Gastroesophageal sphincter (tissue), 4 donors: ENCODE measurements at places on chromosomes 12 and 14.

DNA sequence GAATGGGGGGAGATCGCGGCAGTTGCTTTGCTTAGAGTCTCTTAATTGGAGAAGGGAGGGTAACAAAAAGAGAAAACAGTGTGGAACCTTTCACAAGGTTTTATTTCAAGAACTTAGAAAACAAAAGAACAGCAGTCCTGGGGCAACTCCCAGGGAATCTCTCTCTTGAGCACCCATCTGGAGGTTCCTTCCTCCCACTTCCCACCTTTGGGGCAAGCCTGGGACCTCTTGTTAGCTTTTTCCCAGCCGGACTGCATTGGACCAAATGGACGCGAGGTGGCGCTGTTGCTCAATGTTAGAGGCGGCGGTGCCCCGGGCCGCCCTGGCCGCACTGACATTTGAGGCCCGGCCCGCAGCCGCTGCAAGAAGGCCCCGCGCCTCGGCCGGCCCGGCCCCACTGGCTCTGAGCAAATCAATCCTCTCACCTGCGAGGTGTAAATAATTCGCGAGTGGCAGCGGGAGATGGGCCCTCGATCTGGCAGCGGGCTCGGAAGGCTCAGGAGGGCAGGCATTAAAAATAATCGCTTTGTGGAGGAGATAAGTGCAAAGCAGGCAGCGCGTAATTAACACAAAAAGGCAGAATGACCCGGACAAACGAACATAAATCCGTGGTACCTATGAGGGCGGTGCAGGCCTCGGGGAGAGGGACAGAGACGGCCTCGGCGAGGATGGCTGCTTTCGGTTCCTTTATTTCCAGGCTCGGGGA is 2.8 kb upstream of the HOXC8 start:
- no peak overlapping the region for H3K27ac ChIP-seq
- H3K4me1 ChIP-seq = peaks cover 23% of the 10 kb centered on the region
- peak; percentile 83 for ATAC-seq
- H3K36me3 ChIP-seq = no peaks in the 10 kb centered on the region
- H3K27me3 ChIP-seq = peaks cover 99% of the 10 kb centered on the region

GRCh38 chr14:66069830-66070541 is 416.2 kb upstream of the CCDC196 start:
- no peak overlapping the region for H3K4me3 ChIP-seq
- peaks cover 7% of the 10 kb centered on the region for H3K4me1 ChIP-seq
- no peak overlapping the region for H3K27ac ChIP-seq
- no peak for ATAC-seq
- no peaks in the 10 kb centered on the region for H3K36me3 ChIP-seq

DNA sequence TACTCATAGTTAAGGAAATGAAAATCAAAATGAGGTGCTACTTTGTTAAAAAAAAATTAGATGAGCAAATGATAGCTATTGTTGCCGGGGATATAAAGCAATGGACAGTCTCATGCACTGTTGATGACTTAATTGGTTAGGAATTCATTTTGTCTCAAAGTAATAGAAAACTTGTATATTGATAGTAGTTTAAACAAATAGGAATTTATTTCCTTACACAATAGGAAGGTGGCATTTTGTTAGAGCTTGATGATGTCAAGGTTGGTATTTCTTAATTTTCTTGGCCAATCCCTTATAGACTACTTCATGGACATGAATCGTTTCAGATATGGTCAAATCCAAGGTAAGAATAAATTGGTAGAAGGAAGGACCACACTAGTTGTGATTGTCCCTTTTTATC is 7.8 kb downstream of the PRPF39 start:
- H3K27ac ChIP-seq = no peak overlapping the region
- no peak for ATAC-seq
- no peaks in the 10 kb centered on the region for H3K27me3 ChIP-seq
- peaks cover 16% of the 10 kb centered on the region for H3K36me3 ChIP-seq

DNA sequence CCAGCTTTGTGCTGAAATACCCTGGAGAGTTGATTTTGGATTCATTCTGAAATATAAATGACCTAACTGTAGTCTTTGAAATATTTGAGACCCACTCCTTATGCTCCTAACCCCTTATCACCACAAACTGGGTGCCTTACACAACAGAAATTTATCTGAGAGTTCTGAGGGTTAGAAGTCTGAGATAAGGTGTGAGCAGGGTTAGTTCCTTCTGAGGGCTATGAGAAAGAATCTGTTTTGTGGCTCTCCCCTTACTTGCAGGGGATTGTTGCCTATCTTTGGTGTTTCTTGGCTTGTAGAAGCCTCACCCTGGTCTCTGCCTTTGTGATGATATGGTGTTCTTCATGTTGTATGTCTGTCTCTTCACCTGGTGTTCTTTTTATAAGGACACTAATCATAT is 91.7 kb downstream of the DERA start:
- no peaks in the 10 kb centered on the region for H3K36me3 ChIP-seq
- no peak overlapping the region for H3K4me3 ChIP-seq
- ATAC-seq = no peak

- peak overlapping the region; percentile 69 for H3K4me3 ChIP-seq
- peak; percentile 77 for ATAC-seq
- no peaks in the 10 kb centered on the region for H3K27me3 ChIP-seq
- peak overlapping the region; percentile 79 for H3K27ac ChIP-seq
Measured at GRCh38 chr12:110689281-110690126, 589 bp upstream of the HVCN1 start.

GRCh38 chr12:132142679-132143335 is 1.3 kb downstream of the DDX51 start:
- H3K36me3 ChIP-seq = no peaks in the 10 kb centered on the region
- no peak overlapping the region for H3K27ac ChIP-seq
- H3K4me3 ChIP-seq = peak overlapping the region; percentile 73
- H3K4me1 ChIP-seq = peaks cover 38% of the 10 kb centered on the region

DNA sequence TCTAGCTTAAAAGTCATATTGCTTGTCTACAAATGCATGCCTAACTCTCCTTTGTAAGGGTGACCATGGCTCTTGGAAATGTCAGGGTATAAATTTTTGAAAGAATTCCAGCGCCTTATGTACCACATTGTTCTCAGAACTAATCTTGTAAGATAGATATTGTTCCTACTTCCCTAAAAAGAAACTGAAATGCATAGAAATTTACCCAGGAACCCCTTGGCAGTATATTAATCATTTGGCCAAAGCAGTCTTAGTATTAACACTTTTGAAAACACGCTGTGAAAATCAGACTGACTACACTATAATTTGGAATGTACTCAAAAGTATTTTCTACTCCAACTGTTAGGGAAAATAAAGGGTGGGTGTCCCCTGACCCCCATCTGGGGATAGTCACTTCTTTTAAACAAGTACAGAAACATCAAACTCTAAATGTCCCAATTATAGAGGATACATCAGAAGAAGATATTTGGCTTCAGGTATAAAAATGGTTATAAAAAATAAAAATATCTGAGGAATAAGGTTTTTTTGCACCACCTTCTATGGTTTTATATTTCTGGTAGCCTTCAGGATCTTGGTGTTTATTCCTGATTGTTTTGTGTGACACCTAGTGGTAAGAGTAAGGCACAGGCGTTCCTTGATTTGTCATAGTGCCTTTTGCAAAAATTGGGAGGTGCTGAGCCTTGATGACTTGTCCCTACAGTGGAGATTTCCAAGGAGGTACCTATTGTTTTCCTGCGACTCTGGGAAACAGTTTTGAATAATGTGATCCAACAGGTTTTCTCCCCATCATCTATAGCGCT is 2.2 kb upstream of the NFKBIA start:
- no peaks in the 10 kb centered on the region for H3K27me3 ChIP-seq
- no peak overlapping the region for H3K4me3 ChIP-seq
- H3K4me1 ChIP-seq = peaks cover 11% of the 10 kb centered on the region
- H3K36me3 ChIP-seq = peaks cover 20% of the 10 kb centered on the region

- no peaks in the 10 kb centered on the region for H3K4me1 ChIP-seq
- no peak for ATAC-seq
- H3K27me3 ChIP-seq = no peaks in the 10 kb centered on the region
- H3K27ac ChIP-seq = no peak overlapping the region
- H3K4me3 ChIP-seq = no peak overlapping the region
Measured at GRCh38 chr12:24175284-24175683, 225.8 kb upstream of the SOX5 start.

- H3K27me3 ChIP-seq = no peaks in the 10 kb centered on the region
- peaks cover 16% of the 10 kb centered on the region for H3K4me1 ChIP-seq
- H3K36me3 ChIP-seq = no peaks in the 10 kb centered on the region
Measured at GRCh38 chr12:39235990-39236767, 206.7 kb downstream of the KIF21A start.

GRCh38 chr14:50218501-50218900 is 12.9 kb downstream of the SOS2 start:
- no peaks in the 10 kb centered on the region for H3K27me3 ChIP-seq
- no peaks in the 10 kb centered on the region for H3K36me3 ChIP-seq
- no peak overlapping the region for H3K27ac ChIP-seq

DNA sequence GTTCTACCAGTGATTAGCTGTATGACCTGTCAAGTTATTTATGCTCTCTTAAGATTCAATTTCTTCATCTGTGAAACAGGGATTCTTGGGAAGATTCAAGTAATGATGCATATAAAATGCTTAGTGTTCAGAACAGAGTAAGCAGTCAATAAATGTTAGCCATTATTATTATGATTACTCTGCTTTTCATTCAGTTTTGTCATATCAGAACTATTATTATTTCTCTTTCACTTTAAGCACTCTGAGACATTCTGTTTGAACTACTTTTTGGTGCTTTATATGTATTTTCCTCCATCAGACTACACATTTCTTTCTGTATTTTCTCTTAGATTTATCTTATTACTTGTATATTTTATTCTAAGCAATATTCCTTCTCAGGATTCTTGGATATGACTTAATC is 81.2 kb downstream of the CFAP54 start:
- no peak overlapping the region for H3K27ac ChIP-seq
- no peak for ATAC-seq
- no peaks in the 10 kb centered on the region for H3K4me1 ChIP-seq
- H3K36me3 ChIP-seq = no peaks in the 10 kb centered on the region
- H3K4me3 ChIP-seq = no peak overlapping the region
- H3K27me3 ChIP-seq = no peaks in the 10 kb centered on the region

DNA sequence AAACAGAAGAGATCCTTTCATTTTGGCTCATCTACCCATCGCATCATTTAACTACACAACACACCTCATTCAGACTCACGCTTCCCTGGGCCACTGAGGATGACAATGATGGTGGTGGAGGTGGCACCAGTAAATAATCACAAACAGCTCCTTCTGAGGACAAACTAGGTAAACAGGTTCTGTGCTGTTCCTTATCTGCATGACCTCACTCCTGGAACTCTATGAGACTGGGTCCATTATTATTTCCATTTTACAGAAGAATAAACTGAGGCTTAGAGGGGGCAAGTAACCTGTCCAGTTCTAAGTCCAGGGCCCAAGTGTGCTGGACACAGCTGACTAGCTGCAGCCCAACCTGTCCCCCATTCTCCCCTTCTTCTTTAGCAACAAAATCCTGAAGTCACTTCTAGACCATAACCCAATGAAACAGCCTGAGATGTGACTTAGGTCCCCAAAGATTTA is 50.4 kb downstream of the ITPK1 start:
- no peak overlapping the region for H3K4me3 ChIP-seq
- H3K27ac ChIP-seq = peak overlapping the region; percentile 87
- no peaks in the 10 kb centered on the region for H3K27me3 ChIP-seq
- H3K36me3 ChIP-seq = no peaks in the 10 kb centered on the region
- peaks cover 37% of the 10 kb centered on the region for H3K4me1 ChIP-seq
- ATAC-seq = no peak
